ENCODE measurements at places on chromosomes 3 and 15.

GRCh38 chr3:52055537-52056351 is 627 bp downstream of the DUSP7 start:
- DNase-seq: no peak

DNA sequence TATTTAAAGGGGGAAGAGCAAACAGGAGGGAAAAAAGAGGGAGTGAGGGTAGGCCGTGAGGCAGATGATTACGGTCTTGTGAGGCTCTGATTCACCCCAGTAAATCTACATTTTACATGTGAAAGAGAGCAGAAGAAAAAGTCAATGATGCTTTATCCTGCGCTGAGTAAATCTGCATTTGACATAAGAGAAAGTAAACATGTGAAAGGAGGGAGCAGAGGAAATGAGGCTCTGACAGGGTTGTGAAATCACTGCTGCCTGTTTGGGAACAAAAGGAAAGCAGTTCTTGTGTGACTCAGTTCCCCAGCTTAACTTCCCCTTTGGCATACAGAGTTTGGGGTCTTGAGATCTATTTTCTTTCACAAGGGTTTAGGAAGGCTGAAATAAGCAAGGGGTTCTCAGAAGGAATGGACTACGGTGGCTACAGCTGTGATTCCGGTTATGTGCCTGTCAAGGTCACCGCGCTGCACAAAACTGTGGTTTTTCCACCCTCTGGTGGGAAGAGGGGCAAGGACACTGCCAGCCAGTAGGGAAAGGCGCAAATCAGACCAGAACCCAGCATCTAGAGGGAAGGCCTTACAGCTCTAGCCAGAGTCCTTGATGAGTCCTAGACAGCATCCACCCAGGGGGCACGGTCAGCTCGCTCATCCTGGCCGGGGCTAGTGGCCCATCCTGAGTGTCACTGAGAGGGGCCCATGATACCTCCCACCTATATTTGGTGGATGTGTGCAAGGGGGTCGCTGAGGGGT is 18.9 kb upstream of the HCN4 start:
- no peak for DNase-seq

DNA sequence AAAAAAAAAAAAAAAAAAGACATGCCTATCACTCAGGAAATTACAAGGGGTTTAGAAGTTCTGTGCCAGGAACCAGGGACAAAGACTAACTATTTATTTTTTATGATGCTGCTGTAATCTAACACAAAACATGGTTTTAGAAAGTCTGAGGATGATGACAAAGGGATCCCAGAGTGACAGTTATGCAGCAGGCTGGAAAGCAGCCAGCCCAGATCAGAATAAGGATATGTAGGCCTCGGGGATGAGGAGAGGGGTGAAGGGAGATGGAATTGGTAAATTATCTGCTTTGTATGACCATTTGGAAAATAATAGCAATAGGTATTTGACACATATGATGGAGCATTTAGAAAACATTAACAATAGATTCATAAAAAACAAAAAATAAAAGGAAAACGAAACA is 34.1 kb upstream of the NMD3 start:
- DNase-seq: no peak

DNA sequence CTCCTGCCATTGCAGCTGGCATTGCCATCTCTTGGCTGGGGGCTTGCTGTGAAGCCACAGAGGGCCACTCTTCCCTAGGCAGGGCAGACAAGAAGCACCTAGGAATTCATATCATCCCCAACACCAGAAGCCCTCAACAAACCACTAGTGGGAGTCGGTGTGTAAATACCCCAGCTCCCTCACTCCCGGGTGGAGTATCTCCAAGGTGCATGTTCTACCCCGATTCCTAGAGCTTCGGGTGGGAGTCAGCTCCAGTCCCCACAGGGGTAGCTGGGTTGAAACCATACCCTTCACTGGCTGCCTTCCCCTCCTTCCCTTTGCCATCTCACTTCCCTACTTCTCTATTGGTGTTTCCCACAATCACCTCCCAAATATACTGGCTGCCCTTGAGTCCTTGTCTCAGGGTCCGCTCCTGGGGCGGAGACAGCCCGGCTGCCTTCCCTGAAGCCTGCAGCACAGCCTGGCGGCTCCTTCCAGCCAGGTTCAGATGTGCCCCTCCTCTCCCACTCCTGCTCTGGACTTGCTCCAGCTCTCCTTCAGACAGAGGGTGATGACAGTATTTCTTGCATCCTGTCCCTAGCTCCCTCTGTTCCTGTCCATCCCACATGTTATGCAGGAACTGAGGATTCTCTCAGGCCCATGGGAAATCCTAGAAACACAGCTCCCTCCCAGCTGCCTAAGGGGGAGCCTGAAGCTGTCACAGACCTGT is 33.3 kb downstream of the FAM3D start:
- no peak for DNase-seq

DNA sequence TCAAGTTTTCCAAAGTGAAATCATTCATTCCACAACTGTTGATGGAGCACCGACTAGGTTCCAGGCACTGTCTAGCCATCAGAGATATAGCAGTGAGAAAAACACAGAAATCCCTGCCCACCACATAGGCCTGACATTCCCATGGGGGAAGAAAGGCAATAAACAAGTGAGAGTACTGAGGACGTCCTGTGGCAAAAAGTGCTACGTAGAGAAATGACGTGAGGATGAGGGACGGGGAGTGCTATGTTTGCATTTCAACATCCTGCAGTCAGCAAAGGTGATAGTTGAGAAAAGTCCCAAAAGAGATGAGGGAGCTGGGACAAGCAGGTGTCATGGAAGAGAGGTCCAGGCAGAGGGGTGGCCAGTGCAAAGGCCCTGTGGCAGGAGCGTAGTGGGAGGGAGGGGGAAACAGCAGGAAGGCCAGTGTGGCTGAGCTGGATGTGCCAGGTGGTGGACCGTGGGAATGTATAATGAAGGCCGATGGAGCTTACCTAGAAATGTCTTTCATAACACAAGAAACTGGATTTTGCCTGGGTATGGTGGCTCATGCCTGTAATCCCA is 10.4 kb upstream of the FURIN start:
- no peak for DNase-seq

GRCh38 chr3:182364723-182365650 is 428.3 kb upstream of the ATP11B start:
- no peak for DNase-seq

DNA sequence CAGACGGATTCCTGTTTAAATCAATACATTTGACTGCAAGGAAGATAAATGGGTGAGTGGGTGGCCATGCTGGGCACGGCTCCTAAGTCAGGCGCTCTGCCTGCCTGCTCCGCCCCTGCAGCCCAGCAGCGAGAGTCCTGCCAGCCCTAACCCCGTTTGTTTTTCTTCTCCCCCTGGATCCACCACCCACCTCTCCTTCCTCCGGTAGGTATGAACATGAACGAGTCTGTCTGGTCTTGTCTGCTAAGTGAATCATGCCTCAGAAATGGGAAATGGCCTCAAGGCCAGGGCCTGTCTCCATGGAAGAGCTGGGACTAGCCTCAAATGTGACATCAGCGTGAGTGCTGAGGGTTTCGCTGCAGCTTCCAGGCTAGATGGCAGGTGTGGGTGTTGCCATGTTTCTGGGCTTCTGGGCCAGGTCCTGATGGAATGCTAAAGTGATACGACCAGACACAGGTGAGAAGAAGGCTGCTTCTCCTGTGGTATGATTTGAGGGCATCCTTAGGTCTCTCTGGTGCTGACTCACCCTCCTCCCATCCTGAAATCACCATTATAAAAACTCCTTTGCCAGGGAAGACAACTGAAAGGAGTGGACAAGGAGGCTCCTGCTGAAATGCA is 5.6 kb upstream of the FEM1B start:
- no peak for DNase-seq

GRCh38 chr3:120855665-120856437 is 52.2 kb upstream of the STXBP5L start:
- no peak for DNase-seq

- DNase-seq: no peak
Measured at GRCh38 chr3:127700406-127700805, 27.7 kb downstream of the ABTB1 start.

- DNase-seq: no peak
Measured at GRCh38 chr3:29534006-29534405, 253.1 kb downstream of the RBMS3 start.

DNA sequence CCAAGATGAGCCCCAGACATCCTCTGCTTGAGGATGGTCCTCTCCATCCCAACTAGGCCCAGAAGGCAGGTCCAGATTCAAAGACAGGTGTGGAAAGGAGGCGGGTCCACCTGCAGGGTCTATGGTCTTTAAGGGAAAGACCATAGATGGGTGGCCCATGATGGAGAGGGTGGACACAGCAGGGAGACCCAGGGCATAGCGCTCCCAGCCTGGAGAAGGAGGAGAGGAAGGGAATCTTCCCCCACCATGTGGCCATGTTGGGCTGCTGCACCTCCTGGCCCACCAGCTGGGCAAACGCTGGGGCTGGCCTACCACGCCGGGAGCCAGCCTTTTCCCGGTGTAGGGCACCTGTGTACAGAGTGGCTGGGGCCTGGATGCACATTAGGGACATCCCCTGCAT is 265.2 kb upstream of the TLE3 start:
- no peak for DNase-seq

GRCh38 chr3:184672977-184673870 is 38.6 kb downstream of the MAGEF1 start:
- no peak for DNase-seq
